ENCODE measurements at places on chromosomes 7 and 10. TPM values are rescaled to one million over a fixed set of nuclear protein-coding genes. Genes with fewer than 3 reads are reported as not detected.

GRCh38 chr10:2599571-2599970 is 467.8 kb upstream of the PFKP start:
- no peak for DNase-seq

- DNase-seq: no peak
Observed at GRCh38 chr10:110074298-110074697, 66.5 kb downstream of the ADD3 start.

DNA sequence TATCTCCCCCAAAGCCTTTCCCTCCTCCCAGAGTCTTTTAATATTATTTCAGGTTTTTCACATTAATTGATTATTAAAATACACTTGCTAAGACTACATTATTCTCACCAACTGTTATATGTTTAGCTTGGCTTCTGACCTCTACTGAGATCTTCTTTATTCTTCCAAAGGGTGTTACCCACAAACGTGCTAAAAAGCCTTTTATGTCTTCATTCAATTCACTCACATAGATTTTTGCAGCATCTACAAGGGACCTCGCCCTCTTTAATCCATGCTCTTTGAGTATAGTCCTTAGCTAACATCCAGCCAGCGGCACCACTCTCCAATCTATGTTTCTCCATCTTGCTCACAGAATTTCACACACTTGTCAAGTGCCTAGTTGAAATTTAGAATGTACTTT is 115.9 kb downstream of the HIPK2 start:
- no peak for DNase-seq

DNA sequence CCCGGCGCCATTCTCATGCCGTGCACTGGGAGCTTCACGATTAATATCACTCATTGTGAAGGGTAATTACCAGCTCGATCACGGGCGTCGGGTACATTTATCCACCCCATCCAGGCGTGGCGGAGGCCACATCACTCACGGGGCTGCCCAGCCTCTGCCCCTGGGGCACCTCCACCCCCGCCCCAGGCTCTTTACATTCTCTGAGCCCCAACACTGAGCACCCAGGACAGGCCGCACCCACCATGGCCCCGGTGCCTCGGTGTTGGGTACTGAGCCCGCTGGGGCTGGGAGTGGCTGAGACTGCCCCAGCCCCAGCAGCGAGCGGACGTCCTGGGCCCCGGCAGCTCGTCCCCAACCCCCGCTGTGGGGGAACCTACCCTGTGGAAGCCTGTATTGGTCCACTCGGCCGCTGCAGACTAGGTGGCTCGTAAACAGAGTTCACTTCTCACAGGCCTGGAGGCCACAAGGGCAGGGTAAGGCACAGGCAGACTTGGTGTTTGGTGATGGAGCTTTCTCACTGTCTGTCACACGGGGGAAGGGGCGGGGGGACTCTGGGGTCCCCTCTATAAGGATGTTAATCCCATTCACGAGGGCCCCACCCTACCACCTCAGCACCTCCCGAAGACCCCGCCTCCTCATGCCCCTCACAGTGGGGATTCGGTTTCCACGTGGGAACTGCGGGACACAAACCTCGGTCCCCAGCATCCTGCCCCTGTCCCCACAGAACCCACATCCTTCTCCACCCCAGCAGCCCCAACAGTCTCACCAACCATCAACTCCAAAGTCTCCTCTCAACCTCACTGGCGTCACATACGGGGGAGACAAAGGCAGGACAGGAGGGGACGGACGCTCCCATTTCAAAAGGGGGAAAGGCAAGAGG is 184.1 kb downstream of the ELFN1 start:
- DNase-seq: peak; percentile 48

DNA sequence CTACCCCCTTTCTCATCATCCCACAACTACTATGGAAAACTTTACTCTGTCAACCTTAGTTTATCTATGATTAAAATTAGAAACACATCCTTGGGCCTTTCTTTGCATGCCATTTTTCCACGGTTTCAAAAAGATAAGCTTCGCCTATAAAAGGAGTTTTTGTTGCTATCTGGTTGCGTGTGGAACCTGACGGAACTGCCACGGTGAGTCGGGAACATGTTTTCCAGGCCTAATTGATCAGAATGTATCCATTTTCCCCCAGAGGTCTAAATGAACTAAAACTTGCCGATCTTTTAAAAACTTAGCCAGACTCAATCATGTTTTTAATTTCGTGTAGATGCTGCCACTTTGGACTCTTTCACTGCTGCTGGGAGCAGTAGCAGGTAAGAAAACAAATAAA is at the start of gene PNLIP:
Gene PNLIP (plus strand): TSS at position 176 of the 400 bp plus-strand sequence. CDS start 162 bp downstream, at position 338.
- no peak for DNase-seq

DNA sequence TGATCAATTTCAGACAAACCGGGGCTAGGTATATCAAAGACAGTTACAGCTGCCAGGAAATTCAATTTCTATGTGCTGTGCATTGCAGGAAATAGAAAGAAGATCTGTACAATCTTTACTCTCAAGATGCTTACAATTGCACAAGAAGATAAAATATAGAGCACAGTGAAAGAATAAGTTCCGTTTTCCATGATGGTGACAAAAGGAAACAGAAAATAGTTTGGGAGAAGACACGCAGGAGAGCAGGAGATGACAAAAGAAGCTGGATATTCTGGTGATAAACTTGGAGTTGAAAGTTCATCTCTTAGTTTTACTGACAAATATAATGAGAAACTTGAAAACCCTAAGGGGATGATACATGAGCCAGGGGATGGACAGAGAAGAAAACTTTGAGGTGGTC is 646.0 kb downstream of the PARD3 start:
- no peak for DNase-seq

DNA sequence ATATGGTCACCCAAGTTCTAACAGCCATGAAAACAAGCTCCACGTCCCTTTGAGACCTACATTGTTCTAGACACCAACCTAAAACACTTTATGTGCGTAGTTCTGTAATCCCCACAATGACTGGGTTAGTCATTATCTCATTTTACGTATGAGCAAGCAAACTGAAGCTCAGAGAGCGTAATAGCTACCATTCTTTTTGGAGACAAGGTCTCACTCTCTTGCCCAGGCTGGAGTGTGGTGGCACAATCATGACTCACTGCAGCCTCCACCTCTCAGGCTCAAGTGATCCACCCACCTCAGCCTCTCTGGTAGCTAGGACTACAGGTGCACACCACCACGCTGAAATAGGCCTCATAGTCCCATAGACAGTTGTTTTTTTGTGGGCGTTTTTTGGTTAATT is 10.5 kb downstream of the DAGLB start:
- DNase-seq: no peak

DNA sequence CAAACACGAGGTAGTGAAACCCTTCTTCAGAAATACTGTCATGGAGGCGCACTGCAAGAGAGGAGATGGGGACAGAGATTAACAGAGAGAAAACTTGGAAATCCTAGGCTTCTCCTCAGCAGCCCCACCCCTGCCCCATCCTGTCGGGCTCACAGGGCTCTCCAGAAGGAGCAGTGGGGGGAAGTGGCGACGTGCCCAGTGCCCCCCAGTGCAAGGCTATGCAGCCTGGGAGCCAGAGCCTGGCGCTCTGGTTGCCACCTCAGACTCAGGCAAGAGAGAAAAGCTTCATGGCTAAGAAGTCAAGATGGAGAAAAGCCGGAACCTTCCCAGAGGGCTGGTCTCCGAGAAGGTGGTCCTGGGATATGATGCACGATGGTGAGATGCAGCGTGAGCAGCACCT is 21.2 kb downstream of the CAMK2G start:
- DNase-seq: no peak

Gene CCDC136
- total RNA-seq: 3.1 TPM

Gene PIP
- not detected for total RNA-seq

Gene FRAT2
- 20.4 TPM for total RNA-seq

Gene EGR2
- 41.4 TPM for total RNA-seq

Gene PLXDC2
- 129 TPM for total RNA-seq

Gene NPSR1
- not detected for total RNA-seq

Data from upper lobe of right lung (tissue), 1 donor.